ENCODE measurements at places on chromosomes 12 and 14.

DNA sequence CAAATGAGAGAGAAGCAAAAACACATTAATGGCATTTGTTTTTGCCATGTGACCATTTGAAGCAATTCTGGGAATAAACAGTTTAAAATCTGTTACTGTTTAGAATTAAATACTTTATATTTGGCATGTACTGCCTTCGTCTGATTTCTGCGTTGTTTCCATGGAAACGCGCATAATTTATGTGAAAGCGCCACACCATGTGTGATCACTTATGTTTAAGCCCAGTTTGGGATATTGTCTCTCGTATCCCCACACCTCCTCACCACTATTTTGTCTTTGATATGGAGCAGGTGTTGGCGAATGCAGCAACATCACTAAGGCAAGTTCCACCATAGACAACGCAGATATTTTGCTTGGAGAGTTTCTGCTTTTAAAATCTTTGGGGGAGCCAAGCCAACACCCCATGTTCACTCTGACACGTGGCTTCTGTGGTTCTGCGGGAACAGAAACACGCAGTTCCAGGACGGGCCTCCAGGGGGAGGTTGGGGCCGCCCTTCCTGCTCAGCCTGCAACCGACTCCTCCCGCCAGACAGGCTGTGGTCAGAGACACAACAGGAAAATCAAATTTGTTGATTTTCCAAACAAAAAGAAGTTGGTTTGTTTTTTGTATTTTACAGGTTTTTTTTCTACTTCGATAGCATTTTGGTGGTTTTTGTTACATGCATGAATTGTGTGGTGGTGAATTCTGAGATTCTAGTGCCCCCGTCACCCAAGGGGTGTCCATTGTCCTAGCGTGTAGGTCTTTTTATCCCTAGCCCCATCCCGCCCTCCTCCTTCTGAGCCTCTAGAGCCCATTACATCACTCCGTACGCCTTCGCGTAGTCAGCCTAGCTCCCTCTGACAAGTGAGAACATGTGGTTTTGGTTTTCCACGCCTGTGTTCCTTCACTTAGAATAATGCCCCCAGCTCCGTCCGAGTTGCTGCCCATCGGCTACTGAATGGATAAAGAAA lies 101.9 kb upstream of the SFSWAP start:
- peak; percentile 56 for DNase-seq

GRCh38 chr12:109627633-109628032 lies 54.0 kb downstream of the MVK start:
- no peak for DNase-seq

DNA sequence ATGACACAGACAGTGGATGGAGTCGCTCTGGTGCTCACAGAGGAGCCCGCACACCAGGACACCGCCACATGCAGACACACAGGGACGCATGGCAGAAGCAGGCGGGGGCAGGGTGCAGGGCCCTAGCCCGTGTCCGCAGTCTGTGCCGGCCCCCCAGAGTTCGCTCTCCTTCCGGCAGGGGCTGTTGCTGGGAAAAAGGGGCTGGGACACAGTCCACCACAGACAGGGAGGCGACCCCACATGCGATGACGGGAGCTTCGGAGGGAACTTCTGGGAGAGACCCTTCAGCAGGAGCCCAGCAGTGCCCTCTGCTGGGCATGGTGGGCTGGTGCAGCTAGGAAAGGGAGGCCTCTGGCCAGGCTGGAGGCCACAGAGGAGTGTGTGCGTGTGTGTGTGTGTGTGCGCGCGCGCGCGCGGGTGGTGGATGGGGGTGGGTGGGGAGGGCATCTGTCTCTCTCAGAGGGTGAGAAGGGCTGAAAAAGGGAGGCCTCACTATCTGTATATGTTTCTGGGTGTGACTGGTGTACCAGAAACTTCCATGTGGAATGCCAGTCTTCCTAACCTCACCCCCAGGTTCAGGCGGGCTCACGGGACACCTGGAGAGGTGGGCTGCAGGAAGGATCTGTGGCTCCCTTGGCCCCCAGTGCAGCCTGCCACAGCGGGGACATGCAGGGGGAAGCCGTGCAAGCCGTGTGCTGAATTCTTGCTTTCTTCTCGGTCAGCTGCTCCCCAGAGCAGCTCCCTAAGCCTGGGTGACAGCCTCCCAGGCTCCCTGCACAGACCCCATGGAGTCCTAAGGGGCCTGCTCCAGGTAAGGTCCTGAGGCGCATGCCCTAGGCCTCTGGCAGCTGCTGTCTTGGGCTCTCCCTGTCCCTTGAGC lies 60.7 kb downstream of the PLEKHG3 start:
- peak; percentile 66 for DNase-seq

DNA sequence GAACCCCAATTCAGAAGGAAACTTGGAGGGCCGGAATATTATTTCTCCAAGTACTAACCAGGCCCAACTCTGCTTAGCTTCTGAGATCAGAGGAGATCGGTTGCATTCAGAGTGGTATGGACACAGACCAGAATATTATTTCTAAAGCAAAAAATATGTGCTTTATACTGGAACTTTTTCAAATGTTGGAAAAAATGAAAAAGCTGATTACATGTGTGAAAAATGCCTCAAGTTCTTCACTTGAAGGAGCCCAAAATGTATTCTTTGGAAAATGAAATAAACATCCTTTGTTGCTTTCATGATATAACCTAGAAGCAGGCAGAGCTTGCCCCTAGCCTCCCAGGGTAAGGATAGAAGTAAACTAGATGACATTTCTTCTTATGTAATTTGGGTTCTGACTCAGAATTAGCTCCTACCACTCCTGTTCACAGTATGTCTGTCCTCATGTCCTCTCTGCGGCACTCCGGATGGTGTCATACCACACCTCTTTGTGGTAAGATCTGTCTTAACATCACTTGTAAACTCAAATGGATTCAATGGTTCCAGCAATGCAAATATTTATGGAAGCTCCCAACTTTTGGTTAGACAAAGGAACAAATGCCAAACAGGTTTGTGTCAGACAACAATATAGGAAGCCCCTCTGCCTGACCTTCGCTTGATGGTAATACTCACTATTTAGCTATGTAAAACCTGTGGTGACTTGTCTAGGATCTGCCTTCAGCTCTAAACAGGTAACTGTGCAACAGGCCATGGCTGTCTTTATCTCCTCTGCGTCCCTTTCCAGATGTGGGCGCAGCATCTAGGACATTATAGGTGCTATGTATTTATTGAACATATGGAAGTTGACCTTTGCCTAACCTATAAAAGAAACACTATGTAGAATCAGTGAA lies 178.5 kb downstream of the SSPN start:
- DNase-seq = no peak

- no peak for DNase-seq
Observed at GRCh38 chr12:110198386-110198785, 74.2 kb downstream of the IFT81 start.
